ENCODE measurements at places on chromosomes 16 and 17.

DNA sequence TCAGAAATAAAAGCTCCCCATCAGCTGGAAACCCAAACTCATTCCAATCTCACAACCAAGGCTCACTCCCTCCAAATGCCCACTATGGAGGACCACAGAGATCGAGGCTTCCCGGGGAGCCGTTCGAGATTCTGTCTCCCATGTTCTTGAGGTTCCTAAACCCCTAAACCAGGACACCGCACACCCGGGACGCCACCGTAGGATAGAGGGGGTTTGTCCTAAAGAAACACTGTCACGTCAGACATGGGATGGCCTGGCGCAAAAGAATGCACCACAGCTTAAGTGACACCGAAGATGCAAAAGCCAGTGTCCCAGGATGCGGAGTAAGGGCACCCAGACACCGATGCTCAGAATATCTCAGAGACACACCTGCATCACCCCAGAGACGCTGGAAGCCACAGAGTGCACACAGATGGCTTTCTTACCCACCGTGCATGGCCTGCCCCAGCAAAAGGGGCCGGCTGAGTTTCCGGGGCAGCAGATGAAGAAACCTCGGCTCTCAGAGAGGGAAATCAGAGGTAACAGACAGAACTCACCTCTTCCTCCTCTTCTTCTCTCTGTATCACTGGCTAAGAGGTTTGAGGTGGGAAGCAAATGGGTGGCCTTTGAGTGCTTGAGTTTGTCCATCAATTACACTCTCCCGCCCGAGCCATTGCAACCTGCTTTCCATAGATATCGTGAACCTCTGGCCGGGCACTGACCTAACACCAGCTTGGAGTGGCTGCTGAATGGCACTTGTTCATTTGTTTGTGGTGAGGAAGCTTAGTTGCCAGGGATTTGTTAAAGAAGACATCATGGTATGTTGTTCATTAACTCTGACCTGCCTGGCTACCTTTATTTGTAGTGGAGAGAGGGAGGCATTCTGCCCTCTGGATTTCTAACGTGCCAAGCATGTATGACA is 65.1 kb upstream of the TNRC6C start:
- no peak for DNase-seq

DNA sequence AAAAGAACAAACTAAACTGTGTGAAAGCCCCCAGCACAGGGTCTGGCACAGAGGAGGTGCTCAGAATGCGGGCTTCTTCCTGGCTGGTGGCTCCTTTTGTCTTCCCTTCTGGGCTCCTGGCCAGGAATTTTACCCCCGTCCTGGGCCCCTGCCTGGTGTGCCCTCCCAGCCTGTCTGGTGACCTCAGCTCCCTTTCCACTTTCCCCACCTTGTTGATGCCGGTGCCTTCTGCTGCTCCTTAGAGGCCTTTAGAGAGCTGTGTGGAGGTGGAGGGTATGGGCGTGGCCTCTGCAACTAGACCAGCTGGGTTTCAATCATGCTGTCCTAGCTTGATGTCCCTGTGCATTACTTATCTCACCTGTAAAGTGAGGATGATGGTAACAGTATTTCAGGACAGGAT is 16.8 kb downstream of the PIRT start:
- no peak for DNase-seq

GRCh38 chr17:64639516-64639915 is 22.6 kb downstream of the SMURF2 start:
- no peak for DNase-seq

GRCh38 chr17:80827646-80828643 is 163.7 kb upstream of the CHMP6 start:
- DNase-seq: no peak

GRCh38 chr17:63917646-63918045 is 993 bp downstream of the GH1 start:
- no peak for DNase-seq

DNA sequence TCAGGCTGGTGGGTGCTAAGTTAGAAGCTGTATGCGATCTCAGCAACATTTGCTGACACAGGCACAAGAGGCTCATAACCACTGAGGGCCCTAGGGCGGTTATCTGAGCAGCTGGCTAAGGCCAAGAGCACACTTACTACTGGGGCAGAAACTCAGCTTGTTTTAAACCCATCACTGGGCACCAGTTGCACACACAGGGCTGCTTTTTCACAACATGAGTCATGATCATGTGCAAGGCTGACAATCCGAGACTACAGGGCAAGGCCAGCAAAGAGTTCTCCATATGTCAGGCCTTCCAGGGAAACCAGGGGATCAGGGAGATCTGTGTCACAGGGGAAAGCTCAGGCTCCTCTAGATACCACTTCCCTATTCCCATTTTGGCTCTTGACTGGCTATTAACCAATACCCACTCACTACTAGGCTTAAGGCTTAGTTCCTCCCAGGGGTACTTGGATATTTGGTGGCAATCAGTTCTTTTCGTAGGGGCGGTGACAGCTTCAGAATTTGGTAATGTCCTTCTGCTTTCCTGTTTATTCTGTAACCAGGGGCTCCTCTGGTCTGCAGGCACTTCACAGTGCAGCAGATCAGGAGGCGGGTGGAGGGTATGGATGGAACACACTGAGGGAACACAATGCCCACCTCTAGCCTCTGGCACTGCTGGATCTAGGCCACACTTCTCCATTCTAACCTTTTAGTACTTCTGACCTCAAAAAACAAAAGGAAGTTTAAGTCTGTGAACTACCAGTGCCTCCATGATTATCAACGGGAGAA is 44.9 kb upstream of the ERN1 start:
- DNase-seq: no peak

- DNase-seq: no peak
Observed at GRCh38 chr16:81863630-81864352, 84.7 kb downstream of the PLCG2 start.

DNA sequence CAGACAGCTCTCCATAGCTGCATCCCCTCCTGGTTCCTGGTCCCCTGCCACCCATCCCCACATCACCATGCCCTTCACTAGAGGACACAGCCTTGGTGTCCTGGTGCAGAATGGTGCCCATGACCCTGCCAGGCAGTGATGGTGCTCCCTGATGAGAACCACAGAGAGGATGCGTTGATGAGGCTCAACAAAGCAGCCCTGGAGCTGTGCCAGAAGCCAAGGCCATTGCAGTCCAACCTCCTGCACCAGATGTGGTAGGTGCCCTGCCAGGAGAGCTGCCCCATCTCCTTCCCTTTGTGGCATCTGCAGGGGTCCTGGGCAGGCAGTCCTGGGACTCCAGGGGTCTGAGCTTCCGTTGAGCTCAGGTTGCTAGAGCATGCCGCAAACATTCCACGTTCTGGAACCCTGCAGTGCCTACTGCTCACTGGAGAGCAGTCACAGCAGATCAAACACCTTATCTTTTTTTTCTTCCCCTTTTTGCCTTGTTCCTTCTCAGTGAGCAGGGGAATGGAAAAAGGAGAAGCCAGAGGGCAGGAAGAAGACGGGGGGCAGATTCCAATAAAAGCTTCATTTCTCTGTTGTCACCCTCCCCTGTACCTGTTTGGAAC is 5.3 kb upstream of the EPN3 start:
- no peak for DNase-seq

DNA sequence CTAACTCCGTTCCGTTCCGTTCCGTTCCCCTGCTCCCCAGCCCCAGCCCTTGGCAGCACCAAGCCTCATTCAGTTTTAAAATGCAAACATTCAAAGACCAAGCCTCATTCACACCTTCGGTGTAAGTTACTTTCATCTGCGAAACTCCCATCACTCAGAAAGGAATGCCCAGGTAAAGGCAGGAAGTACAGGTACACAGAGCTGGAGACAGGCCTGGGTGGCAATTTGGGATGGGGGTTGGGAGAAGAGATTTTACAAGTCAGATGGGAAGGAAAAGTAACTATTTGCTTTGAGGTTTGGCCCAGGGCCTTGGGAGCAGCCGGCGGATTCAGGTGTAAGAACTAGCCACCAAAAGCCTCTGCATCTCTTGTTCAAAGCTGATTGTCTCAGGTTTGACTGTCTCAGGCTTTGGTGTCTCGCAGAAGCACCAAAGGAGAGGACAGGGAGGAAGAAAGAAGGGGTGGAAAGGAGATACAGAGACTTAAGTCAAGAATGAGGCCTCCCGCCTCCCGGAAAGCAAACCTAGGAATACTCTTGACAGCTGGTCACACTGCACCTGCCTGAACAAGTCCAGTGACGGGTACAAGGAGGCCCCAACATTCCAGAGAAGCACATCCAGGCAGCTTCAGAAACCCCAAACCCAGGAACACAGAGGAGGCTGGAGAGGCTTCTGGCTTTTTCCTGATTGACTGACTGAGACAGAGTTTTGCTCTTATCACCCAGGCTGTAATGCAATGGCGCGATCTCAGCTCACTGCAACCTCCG is 54.7 kb downstream of the NXN start:
- DNase-seq: no peak

GRCh38 chr17:10842658-10843057 is 4.8 kb upstream of the PIRT start:
- no peak for DNase-seq

DNA sequence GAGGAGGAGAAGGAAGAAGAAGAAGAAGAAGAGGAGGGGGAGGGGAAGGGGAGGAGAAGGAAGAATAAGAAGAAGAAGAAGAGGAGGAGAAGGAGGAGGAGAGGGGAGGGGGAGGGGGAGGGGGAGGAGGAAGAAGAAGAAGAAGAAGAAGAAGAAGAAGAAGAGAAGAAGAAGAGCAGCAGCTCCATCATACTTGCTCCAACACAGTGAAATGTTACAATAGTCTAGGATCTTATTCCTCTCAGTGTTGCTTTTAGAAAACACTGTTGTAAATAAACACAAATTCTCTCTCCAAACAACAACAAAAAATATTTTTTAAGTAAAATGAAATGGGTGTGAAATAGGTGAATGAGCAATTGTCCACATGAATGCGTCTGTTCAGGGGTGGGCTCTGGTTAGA is 126.6 kb upstream of the KCNJ16 start:
- no peak for DNase-seq

- no peak for DNase-seq
Observed at GRCh38 chr16:28837672-28838557, 8.2 kb downstream of the TUFM start.

DNA sequence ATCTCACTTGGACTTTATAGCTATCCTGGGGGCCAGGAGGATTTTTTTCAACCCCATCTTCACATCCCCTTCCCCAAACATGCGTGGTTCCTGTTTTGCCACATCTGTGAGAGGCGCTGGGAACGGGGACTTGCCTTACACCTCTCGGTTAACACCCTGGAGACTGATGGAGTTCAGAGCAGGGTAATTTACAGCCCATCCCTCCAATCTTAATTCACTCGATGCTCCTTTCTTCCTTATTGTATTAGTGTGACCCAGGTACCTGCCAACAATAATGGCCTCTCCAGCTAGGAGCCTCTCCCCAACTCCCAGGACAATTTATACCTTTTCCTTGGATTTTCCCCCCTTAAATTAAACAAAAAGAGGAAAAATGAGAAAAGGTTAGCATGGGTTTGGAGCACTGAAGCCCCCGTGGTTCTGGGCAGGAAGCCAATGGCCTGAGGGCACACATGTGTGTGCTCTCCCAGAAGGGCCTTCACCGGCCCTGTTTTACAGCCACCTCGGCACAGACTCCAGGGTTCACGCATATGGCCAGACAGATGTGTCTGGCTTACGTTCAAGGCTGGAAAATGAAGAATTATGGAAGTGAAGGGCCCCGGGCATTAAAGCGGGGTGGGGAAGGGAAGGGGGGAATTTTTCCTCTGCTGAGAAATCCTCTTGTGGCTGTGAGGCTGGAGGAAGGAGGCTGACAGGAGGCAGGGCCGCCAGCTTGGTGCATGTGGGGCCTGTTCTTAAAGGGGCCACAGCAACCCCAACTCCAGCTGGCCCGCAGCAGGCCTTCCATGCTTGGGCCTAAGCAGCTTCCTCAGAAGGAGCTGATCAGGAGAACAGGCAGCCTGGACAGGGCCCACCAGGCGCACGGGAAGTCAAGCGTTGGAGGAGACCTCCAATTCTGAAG is 21.4 kb downstream of the HIC1 start:
- DNase-seq: no peak

- no peak for DNase-seq
Observed at GRCh38 chr16:86959729-86960128, 357.5 kb downstream of the C16orf95 start.

DNA sequence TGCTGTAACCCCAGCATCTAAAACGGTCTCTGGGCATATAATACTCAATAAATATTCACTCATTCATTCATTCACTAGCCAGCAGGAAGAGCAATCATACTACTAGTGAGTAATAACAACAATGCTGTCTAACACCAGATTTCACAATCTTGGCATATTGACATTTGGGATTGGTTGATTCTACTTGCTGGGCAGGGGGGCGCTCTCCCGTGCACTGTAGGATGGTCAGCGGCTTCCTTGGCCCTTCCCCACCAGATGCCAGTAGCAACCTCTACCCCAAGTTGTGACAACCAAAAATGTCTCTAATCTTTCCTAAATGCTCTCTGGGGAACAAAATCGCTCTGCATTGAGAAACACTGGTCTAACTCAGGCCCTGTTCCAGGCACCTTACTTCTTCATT is 20.7 kb downstream of the WFDC1 start:
- no peak for DNase-seq

- DNase-seq: no peak
Observed at GRCh38 chr17:56793957-56794356, 39.8 kb downstream of the C17orf67 start.

DNA sequence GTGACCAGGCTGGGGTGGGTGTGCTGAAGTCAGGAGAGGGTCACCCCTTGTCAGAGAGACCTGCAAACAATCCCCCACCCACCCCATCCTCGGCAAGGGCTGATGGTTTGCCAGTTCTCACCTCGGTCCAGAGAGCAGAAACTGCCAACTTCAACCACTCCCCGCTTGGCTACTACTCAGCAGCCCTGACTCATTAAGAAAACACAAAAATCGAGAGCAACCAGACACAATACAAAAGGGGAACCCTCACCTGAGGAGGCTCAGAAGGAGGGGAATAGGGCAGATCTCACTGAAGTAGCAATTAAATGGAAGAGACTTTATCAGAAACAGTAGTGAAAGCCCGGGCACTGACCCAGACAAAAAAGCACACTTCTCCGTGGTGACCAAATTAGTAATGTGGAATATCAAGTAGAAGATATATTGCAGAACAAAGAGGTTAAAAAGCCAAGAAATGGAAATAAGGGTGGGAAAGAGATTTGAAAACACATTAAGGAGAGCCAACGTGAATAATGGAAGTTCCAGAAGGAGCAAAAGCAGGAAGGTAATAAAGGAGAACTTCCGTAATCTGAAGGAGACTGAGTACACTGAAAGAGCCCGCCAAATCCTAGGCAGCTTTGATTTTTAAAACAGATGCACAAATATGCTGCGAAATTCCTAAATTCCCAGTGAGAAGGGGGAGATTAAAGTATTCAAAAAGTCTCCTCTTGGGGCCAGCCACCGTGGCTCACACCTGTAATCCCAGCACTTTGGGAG is 23.6 kb downstream of the CENPV start:
- DNase-seq: no peak
